Foreskin fibroblast (primary cell): ENCODE measurements at places on chromosomes 2 and 18.

- DNase-seq = peak; percentile 83
Observed at GRCh38 chr2:11697103-11697871, 27.3 kb upstream of the NTSR2 start.

DNA sequence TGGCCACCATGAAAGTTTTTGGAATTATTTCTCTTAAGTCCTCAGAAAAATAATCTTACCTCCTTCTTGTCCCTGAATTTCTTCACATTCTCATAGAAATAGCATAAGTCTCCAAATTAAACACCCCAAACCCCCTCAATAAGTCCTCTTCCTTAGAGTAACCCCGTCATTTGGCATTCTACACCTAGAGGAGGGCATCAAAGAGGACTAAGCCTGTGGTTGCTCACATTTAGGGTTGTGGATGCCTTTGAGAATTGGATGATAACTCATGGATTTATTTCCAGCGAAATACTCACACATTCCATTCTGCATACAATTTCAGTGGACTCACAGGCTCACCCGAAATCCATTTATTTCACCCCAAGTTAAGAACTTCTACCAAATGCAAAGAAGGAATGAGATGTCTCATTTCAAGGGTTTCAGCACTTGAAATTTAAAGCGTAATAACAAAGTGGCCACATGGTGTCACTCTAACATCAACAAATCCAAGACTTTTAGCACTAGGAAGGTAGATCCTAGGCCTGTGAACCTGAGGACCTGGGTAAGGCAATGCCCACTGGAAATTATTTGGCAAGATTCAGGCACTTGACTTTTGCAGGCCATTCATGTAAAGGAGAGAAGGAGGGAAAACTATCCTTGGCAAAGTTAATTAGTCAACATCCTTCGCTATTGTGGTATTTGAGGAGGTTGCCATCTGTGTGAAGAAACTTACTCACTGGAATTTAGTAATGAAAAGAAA is 24.6 kb downstream of the DYTN start:
- DNase-seq = peak; percentile 76

- DNase-seq = peak; percentile 45
Observed at GRCh38 chr2:239240414-239240881, 160.4 kb downstream of the HDAC4 start.

- DNase-seq = peak; percentile 87
Observed at GRCh38 chr2:180938451-180938850, 42.0 kb upstream of the UBE2E3 start.

- DNase-seq = peak; percentile 52
Observed at GRCh38 chr2:109290887-109291643, 162.1 kb downstream of the SH3RF3 start.

GRCh38 chr2:128457006-128457604 is 138.4 kb upstream of the HS6ST1 start:
- DNase-seq = no peak
